CD4-positive, alpha-beta T cell treated with Interleukin-15 for 4 hours (primary cell): ENCODE measurements at places on chromosomes 3 and 15.
A peak's percentile ranks its signal among the peaks of the same experiment; 100 is the strongest.

GRCh38 chr15:67781907-67782690 is 43.2 kb upstream of the SKOR1 start:
- DNase-seq = no peak

DNA sequence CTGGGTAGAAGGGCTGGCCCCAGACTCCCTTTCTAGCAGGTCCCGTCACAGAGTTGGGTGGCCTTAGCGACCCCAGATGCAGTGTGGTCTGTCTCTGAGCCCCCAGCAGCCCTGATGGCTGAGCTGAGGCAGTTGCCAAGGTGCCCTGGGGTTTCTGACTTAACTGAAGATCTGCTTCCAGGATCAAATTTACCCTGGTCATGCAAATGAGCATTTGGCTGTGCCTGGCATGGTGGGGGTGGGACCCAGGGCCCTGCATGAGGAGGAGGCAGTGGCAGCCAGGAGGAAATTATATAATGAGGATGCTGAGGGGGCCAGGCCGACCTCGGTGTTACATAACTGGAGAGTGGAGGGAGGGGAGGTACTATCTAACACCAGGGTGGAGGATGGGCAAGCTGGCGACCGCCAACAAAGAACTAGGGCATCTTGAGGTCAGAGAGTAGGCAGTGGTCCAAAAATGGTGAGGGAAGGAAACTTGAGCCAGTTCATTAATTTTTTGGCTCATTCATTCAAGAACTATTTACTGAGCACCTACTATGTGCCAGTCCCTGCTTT is 16.4 kb downstream of the PLEKHO2 start:
- DNase-seq = no peak

- no peak for DNase-seq
Observed at GRCh38 chr3:57226176-57226575, 1.4 kb upstream of the APPL1 start.

DNA sequence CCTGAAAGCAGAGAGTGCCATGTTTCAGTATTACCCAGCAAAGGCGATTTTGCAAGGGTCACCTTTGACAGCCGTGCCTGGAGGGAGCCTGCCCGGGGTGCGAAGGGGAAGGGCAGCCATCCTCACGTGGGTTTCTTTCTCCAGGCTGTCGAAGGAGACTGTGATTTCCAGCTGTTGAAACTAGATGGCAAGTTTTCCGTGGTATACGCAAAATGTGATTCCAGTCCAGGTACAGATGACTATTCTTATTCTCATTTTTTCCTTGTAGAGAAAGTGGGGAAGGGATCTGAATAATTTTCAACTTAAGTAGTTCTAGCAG is 3.4 kb downstream of the AHSG start:
- no peak for DNase-seq

DNA sequence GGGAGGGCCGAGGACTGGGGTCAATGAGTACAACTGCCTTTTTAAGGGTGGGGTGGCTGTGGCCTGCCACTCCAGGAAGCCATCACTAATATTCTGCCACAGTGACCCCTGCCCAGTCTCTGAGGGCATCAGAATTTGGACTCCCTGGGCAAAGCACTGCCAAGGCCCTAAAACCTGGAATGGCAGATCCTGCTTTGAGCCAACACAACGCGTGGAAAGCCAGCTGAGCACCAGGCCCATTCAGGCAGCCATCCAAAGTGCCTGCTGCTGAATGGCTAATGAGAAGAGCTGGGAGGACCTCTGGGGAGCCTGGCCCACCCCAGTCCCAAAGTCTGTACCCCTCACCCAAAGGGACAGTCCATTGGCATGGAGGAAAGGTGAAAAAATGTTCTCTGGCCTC is 5.0 kb downstream of the TWF2 start:
- DNase-seq = no peak

- no peak for DNase-seq
Observed at GRCh38 chr3:71095511-71096291, 487.8 kb downstream of the FOXP1 start.

DNA sequence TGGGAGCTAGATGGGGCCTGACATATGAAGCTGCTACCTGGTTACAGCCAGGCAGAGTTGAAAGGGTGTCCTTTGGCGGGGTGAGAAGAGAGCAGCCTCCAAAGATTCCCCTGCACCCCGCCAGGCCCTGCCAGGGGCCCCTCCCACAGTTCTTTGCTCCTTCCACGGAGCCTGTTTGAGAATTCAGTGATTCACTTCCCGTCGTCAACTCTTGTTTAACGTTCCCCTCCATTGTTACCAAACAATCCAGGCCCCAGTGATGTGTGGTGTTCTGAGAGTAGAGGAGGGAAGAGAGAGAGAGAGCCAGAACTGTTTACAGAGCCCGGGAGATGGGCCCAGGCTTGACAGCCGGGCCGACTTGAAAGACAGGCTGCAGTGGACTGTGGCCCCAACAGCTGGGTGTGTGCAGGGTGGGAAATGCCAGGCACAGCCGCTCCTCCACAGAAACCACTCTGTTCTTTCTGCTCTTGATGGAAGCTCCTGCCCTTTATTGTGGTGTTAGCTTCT is 81.5 kb downstream of the SMAD3 start:
- peak; percentile 43 for DNase-seq

DNA sequence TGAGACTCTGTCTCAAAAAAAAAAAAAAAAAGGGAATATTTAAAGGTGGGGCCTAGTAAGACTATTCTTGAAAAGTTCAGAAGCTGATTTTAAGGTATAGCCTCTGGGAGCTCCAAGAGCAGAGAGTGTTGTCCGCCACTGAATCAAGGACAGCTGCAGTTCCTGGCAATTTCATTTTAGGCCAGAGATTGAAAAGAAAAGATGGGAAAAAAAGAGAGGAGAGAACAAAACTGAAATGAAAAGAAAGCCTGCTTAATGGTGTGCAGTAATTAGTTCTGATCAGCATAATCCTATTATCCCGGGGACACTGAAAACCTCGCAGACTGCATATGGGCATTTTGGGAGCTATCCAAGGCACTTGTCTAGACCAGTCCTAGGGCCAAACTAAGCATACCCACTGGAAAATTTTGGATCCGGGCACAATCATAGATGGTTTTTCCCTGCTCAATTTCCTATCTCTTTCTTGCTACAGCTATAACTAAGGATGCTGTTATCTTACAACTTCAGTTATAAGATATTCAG is 43.2 kb downstream of the EHHADH start:
- no peak for DNase-seq

DNA sequence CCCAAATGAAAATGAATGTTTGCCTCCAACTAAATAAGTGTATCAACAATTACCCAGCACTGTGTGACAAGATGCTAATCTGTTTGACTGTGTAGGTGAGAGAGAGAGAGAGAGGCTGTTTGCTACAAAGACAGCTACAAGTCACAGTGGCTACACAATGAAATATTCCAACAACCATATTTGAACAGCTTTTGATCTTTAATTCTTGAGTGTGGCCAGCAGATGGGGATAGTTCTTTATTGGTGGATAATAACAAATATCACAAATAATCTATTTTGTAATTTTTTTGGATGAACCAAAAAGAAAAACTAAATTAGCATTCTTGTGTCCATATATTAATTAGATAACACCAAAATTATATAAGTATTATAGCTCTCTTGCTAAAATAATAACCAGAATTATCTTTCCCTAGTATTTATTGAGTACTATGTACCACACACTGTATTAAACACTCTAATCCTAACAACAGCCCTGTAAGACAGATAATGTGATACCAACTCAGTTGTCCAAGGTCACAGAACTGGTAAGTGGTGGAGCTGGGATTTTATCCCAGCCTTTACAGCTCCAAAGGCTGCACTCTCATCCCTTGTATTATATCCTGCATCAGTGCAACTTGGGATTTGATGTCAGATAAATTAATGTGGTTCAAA is 61.9 kb upstream of the C3orf80 start:
- peak; percentile 10 for DNase-seq

GRCh38 chr15:98804057-98804380 is 155.7 kb downstream of the IGF1R start:
- no peak for DNase-seq

GRCh38 chr15:45810201-45810600 is 175.4 kb downstream of the SQOR start:
- DNase-seq = no peak

DNA sequence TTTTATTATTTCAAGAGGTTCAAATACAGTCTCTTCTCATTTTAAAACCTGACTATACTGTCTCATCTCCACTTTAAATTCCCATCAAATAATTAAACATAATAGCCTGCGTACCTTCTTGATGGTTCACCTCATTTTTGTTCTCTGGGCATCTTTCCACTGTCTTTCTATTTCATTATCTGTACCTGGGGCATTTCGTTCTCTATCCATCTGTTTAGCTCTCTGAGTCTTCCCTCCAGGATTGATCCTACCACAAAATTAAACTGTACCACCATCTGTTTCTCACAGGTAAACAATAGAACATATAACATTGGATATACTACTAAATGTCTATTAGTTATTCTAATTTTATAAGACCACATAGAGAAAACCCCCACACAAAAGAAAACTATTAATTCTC is 1331.4 kb downstream of the NSUN3 start:
- DNase-seq = no peak

DNA sequence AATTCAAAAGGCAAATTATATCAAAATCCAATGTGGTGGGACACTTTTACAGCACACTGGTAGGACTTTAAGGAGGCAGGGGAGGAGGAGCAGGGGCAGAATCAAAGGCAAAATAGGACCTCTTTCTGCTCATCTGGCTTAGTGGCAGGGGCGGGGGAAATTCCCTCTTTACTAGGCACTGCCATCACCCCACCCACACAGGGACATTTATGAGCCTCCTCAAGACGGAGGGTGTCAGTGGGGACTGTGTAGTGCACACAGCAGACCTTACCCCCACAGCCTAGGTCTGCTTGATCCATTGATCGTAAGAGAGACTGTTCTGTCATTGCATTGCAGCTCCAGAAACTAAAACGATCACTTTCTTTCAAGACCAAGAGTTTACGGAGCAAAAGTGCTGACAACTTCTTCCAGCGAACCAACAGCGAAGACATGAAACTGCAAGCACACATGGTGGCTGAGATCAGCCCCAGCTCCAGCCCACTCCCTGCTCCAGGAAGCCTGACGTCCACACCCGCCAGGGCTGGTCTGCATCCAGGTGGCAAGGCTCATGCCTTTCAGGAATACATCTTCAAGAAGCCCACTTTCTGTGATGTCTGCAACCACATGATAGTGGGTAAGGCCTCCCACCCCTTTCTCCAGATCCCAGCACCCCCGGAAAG is 62.9 kb downstream of the STAC start:
- no peak for DNase-seq

- no peak for DNase-seq
Observed at GRCh38 chr3:156981005-156981404, 154.9 kb downstream of the LEKR1 start.

DNA sequence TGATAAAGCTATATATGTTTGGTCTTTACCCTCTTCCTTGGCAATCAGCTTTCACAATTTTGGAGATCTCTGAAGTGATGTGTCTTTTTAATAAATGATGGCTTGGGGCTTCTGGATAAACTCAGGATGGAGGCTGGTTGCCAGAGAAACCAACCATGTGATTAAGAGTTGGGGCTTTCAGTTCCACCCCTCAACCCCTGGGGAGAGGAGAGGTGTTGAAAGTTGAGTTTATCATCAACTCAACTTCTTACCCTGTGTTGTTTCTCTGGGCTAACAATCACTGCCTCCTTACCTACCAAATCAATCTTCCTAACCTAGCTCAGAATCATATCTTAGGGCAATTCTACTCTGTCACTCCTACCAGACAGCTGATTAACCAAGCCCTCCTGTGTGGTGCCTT is 735.8 kb downstream of the ZPLD1 start:
- no peak for DNase-seq

GRCh38 chr3:172562871-172563865 is 39.9 kb upstream of the TNFSF10 start:
- peak; percentile 51 for DNase-seq

DNA sequence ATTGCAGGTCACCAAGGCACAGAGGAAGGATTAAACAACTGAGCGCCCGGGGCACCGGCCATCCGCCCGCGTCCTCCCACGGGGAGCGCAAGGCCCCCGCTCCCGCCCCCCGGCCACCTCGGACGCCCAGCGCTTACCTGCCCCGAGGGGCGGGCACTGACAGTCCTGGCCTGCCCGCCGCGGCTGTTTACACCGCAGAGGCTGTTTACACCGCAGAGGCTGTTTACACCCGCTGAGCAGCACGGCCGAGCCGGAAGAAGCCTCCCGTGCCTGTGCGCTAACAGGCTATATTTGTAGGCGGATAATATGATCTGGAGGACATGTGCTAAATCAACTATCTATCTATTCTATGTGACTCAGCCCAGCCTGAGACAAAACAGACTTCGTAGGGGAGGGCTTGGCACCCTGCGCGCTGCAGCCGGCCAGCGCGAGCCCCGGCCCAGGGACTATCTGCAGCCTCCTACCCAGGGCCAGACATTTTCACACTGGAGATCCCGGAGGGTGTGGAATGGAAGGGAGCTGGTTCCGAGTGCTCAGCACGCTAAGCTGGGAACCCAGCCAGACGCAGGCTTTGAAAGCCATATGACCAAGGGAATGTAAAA is at the start of gene LRRC2:
Gene LRRC2, minus strand, starts transcription at position 263 of the 602 bp plus-strand sequence. CDS start 14,711 bp downstream, outside the sequence.
- DNase-seq = no peak

GRCh38 chr15:56640549-56640948 is 92.8 kb downstream of the ZNF280D start:
- DNase-seq = no peak

DNA sequence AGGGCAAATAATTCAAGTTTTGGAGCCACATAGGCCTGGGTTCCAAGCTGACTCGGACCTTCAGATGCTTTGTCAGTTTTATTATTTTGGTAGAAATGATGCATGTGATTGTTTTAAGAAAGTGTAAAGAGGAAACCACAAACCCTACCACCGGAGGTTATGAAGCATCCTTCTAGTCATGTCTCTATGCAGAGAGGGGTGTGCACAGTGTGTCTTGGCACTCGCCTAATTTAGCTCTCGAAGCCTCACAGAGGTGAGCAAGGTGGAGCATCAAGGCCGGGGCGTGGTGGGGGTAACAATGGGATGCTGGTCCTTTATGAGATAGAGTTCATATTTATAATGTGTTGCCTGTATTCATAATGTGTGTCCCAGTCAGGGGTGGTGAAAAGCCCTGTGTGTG is 63.7 kb upstream of the SMAD6 start:
- peak; percentile 6 for DNase-seq

DNA sequence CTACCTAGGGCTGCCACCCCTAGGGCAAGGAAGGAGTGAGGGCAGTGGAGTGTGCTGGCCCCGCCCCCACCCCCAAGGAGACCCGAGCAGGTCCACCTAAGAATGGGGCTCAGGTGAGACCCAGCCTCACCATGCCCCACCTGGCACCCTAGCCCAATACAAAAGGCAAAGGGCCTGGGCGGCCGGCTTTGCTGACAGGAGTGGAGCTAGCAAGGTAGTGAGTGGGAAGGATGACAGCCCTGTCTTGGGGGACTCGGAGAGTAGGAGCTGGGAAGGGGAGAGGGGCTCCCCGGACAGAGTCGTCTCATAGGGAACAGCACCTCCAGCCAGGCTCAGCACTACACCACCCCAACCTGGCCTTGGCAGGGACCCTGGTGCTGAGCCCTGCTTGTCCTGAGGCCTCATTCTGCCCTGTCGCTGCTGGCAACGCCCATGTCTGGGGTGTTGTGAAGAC is 12.1 kb downstream of the C15orf39 start:
- no peak for DNase-seq

DNA sequence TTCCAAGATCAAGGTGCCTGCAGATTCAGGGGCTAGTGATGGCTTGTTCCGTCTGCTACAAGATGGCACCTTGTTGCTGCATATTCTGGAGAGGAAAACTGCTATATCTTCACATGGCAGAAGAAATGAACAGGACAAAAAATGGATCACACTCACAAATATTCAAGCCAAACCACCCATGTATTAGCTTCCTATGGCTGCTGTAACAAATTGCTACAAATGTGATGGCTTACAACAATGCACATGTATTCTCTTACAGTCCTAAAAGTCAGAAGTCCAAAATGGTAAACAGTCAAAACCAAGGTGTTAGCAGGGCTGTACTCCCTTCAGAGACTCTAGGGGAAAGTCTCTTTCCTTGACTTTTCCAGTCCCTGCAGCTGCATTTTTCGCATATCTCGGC is 55.8 kb downstream of the TRIM42 start:
- DNase-seq = no peak
